ENCODE measurements at places on chromosomes 7 and 10. TPM values are rescaled to one million over a fixed set of nuclear protein-coding genes. Genes with fewer than 3 reads are reported as not detected.

The WNT8B gene
- total RNA-seq = 0.14 TPM

GRCh38 chr7:50462361-50462760, 12.2 kb upstream of the FIGNL1 start:
- no peaks in the 10 kb centered on the region for H3K27me3 ChIP-seq
- peaks cover 2% of the 10 kb centered on the region for H3K4me1 ChIP-seq
- H3K36me3 ChIP-seq = no peaks in the 10 kb centered on the region

The VWC2 gene
- not detected for total RNA-seq

DNA sequence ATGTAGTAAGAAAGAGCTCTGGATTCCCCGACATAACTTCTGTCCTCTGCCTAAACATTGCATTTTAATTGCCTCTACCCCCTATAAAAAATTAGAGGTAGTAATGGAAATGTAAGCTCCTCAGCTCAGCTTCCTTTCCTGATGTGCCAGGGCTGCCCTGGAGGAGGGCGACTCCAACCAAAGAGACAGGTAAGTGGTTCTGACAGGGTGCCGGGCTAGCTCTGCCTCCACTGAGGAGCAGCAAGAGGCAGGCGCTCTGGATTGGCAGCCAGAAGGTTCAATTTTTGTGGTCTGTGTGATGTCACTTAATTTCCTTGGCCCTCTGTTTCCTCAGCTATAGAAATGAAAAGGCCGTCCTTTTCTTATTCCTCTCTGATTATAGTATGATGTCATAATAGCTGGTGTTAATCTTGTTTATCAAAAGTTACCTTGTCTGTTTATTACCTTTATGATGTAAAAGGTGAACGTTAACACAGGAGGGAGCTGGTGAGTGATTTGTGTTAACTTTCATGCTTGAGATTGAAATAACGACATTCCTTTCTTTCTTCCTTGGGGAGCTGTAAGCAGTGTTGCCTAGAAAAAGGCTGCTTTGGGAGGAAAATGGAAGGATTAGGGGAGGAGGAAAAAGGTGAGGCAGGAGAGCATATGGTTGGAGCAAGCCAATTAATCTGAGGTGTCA, 51.8 kb downstream of the ANLN start:
- no peak for DNase-seq
- no peaks in the 10 kb centered on the region for H3K4me1 ChIP-seq
- H3K27ac ChIP-seq = no peak overlapping the region
- H3K27me3 ChIP-seq = no peaks in the 10 kb centered on the region

All from activated T-cell treated with anti-CD3 and anti-CD28 coated beads, Interleukin-2, amount 50 U/mL, for 72 hours (primary cell).